ENCODE measurements at places on chromosomes 4 and X. TPM values are rescaled to one million over a fixed set of nuclear protein-coding genes. Genes with fewer than 3 reads are reported as not detected.

DNA sequence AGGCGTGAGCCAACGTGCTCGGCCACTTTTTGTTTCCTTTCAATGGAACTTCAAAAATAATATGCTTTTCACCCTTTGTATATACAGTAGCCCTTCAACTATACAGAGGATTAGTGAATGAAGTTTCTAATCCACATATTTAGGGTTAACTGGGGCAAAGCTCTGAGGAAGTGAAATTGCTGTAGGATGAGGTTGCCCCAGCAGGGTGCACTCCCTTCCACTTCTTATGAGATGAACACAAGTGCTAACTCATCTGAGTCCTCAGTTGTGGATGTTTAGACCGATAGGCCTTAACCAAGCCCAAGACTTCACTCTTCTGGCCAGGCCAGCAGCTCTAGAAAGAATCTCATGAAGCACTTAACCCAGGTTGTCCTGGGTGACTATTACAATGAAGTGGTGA is 29.1 kb upstream of the CT55 start:
- no peak for DNase-seq
- no peak overlapping the region for H3K4me3 ChIP-seq
- H3K27ac ChIP-seq, result no peak overlapping the region
- peaks cover 30% of the 10 kb centered on the region for H3K27me3 ChIP-seq
- no peaks in the 10 kb centered on the region for H3K36me3 ChIP-seq
- no peaks in the 10 kb centered on the region for H3K4me1 ChIP-seq

DNA sequence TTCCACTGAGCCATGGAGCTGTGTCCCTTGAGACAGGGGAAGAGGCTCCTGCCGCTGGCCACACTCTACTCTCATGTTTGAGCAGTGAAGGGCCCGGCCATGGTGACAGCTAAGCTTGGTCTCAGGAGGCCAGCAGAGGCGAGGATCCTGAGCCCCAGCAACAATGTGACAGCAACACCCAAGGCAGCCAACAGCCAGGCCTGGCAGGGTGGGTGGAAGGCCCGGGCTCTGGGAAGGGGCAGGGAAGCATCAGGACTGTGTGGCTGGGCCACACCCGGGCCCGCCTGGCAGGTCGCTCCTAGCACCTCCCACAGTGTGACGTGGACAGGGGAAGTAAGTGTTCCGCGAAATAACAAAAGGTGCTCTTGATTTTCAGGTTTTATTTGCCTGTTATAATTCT is 24.8 kb downstream of the L1CAM start:
- H3K27ac ChIP-seq, result no peak overlapping the region
- no peaks in the 10 kb centered on the region for H3K36me3 ChIP-seq
- no peak overlapping the region for H3K4me3 ChIP-seq
- DNase-seq, result no peak
- H3K4me1 ChIP-seq, result peaks cover 8% of the 10 kb centered on the region

GRCh38 chr4:106201373-106201772 is 114.6 kb downstream of the TBCK start:
- H3K4me3 ChIP-seq, result no peak overlapping the region
- no peaks in the 10 kb centered on the region for H3K4me1 ChIP-seq
- no peak overlapping the region for H3K27ac ChIP-seq

DNA sequence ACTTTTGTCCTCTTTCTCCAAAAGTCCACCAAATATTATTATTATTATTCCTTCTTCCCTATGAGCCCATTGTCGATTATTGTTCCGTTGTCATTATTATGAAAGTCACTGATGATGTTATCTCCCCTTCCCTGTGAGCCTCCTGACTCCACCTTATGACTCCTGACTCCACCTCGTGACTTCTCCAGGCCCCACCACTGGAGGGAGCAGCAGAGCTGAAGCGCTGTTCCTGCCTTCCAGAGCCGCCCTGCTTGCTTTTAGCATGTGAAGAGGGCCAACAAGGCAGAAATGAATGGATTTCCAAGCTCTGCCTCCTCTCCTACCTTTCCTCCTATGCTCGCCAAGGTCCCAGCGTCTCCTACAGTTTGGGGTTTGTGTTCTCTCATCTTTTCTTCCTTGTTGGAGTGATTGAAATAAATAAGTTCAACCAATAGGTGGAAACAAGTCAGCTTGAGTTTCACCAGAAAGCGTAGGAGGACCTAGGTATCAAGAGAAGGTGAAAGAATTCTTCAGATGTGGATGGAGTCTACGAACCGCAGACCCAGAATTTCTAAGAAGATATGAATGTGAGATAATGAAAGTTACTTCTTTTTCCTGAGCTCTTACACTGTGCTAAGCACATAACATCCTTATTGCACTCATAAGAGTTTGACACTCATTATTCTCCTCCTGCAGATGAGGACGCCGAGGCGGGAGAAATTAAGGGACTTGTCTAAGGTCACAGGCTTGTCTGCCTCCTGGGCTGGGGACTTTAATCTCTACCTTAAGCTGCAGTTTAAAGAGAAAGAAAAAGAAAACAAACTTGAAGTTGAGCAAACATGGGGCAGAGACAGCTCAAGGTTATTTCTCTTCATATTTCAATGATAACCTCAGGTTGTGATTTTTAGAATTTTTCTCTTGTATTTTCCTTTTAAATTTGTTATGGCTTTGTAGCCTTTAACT is 26.1 kb downstream of the IGSF1 start:
- no peaks in the 10 kb centered on the region for H3K27me3 ChIP-seq
- no peak overlapping the region for H3K27ac ChIP-seq
- DNase-seq, result peak; percentile 17
- no peak overlapping the region for H3K4me3 ChIP-seq
- peaks cover 3% of the 10 kb centered on the region for H3K4me1 ChIP-seq
- H3K36me3 ChIP-seq, result no peaks in the 10 kb centered on the region

DNA sequence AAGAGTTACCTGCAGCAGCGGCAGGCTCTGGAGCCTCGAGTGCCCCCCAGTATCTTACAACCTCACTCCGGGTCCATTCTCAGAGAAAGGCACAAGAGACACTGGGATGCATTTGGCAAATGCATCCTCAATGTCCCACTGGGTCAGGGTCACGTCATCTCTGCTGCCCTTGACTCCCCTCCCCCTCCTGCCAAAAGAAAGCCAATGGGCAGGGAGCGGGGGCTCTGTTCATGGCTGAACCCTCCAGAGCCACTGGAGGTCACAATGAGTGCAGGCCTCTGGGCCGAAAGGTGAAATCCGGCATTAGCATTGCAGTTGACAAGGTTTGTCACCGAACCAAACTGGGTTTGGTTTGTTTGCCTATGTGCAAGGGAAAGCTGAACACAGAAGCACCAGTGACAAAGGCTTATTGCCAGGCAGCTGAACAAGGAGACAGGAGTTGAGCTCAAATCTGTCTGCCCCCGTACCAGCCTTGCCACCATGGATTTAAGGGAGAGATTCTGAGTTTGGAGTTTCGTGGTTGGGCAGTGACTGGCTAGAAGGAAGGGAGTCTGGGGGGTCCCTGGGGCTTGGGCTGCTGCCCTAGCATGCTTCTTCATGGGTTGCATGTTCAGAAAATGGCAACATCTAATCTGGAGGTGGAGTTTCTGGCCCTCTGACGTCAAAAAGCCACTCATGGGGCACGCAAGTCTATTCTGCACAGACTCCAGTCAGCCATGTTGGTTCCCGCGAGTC is 64.3 kb downstream of the HTRA3 start:
- H3K36me3 ChIP-seq, result no peaks in the 10 kb centered on the region
- H3K4me1 ChIP-seq, result no peaks in the 10 kb centered on the region
- peaks cover 6% of the 10 kb centered on the region for H3K27me3 ChIP-seq

DNA sequence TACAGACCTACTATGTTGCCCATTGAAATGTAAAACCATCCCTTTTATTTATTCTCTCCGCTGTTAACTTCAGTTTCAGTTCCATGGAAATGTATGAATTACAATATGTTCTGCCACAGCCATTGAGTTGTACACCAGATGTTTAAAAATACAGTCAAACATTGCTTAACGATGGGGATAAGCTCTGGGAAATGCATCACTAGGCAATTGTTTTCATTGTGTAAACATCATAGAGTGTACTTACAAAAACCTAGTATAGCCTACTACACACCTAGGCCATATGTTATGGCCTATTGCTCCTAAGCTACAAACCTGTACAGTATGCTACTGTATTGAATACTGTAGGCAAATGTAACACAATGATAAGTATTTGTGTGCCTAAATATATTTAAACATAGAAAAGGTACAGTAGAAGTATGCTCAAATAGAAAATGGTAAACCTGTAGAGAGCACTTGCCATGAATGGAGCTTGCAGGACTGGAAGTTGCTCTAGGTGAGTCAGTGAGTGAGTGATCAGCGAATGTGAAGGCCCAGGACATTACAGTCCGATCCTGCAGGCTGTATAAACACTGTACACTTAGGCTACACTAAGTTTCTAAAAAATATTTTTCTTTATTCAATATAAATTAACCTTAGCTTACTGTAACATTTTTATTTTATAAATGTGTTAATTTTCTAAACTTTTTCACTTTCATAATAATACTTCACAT is 2.7 kb upstream of the PF4V1 start:
- DNase-seq, result no peak
- no peaks in the 10 kb centered on the region for H3K4me1 ChIP-seq
- H3K27me3 ChIP-seq, result peaks cover 3% of the 10 kb centered on the region
- no peak overlapping the region for H3K4me3 ChIP-seq
- no peak overlapping the region for H3K27ac ChIP-seq
- no peaks in the 10 kb centered on the region for H3K36me3 ChIP-seq

GRCh38 chrX:153526042-153526441 is 8.6 kb downstream of the ATP2B3 start:
- DNase-seq, result no peak
- H3K27me3 ChIP-seq, result peaks cover 2% of the 10 kb centered on the region
- H3K27ac ChIP-seq, result no peak overlapping the region
- no peaks in the 10 kb centered on the region for H3K36me3 ChIP-seq
- no peak overlapping the region for H3K4me3 ChIP-seq
- no peaks in the 10 kb centered on the region for H3K4me1 ChIP-seq

- no peaks in the 10 kb centered on the region for H3K4me1 ChIP-seq
- no peaks in the 10 kb centered on the region for H3K27me3 ChIP-seq
- no peak overlapping the region for H3K4me3 ChIP-seq
- DNase-seq, result no peak
These were observed 1040.0 kb downstream of the FAT4 start for GRCh38 chr4:126354784-126355183.

- no peaks in the 10 kb centered on the region for H3K27me3 ChIP-seq
- no peak for DNase-seq
- no peak overlapping the region for H3K4me3 ChIP-seq
These were observed 467.0 kb downstream of the PCDH18 start for GRCh38 chr4:137065311-137065710.

DNA sequence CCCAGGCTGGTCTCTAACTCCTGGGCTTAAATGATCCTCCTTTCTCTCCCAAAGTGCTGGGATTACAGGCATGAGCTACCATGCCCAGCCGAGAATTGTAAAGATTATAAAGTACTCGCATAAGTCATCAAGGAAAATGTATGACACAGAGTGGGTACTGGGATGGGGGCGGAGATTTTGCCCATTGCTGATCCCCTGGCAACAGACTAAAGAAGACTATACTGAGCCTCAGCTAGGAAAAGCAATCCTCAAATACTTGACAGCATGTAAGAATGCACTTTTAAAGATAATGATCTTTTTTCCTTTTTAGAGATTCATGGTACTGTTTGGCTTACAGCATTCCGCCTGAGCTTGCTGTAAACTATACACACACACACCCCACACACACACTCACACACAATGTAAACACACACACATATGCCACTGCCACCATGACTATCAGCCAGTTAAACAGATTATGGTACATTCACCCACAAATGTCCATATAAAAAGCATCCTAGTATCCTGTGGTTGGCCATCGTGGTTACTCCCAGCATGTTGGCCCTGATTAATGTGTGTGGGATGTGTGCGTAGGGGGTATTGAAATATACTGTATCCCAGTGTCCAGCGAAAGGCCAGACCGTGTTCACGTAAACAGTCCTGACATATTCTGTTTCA is 113.0 kb downstream of the AMELX start:
- H3K27ac ChIP-seq, result no peak overlapping the region
- H3K4me3 ChIP-seq, result no peak overlapping the region
- no peak for DNase-seq
- H3K27me3 ChIP-seq, result no peaks in the 10 kb centered on the region
- no peaks in the 10 kb centered on the region for H3K36me3 ChIP-seq

The SATL1 gene
- not detected for total RNA-seq

DNA sequence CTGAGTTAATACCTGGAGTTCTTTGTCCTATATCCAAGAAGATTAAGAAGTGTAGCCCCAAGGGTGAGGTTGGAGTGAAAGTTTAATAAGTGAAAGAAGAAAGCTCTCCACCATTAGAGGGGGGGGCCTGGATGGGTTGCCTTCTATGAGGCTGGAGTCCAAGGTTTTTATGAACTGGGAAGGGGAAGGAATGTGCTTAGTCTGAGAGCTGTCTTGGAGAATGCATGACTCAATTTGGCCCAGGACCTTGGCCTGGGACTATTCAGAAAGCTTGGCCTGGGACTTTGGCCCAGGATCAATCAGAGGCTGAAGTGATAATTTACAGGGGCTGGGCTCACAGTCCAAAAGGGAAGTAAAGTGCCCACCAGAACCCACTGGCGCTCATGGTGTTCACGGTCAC is 1049.0 kb upstream of the GRIA3 start:
- H3K4me1 ChIP-seq, result no peaks in the 10 kb centered on the region
- no peak for DNase-seq
- no peaks in the 10 kb centered on the region for H3K36me3 ChIP-seq
- no peaks in the 10 kb centered on the region for H3K27me3 ChIP-seq

The SGMS2 gene
- 0.10 TPM for total RNA-seq

The PPARGC1A gene
- not detected for total RNA-seq

- no peak overlapping the region for H3K4me3 ChIP-seq
- no peak overlapping the region for H3K27ac ChIP-seq
- H3K36me3 ChIP-seq, result peaks cover 5% of the 10 kb centered on the region
- no peak for DNase-seq
- H3K4me1 ChIP-seq, result no peaks in the 10 kb centered on the region
These were observed 277.4 kb upstream of the GATB start for GRCh38 chr4:152038238-152038637.

The REST gene
- 54.7 TPM for total RNA-seq

The HS6ST2 gene
- total RNA-seq, result 0.38 TPM

The MAGEC1 gene
- total RNA-seq, result not detected

The WAS gene
- 157 TPM for total RNA-seq

- no peak for DNase-seq
- no peaks in the 10 kb centered on the region for H3K27me3 ChIP-seq
- H3K27ac ChIP-seq, result peak overlapping the region; percentile 74
These were observed 89.4 kb downstream of the TNIP2 start for GRCh38 chr4:2666722-2667247.

- H3K27me3 ChIP-seq, result no peaks in the 10 kb centered on the region
- peaks cover 9% of the 10 kb centered on the region for H3K36me3 ChIP-seq
- H3K4me3 ChIP-seq, result no peak overlapping the region
- DNase-seq, result peak; percentile 89
These were observed 21.8 kb upstream of the CSF2RA start for GRCh38 chrX:1246816-1247215.

- no peaks in the 10 kb centered on the region for H3K27me3 ChIP-seq
- H3K36me3 ChIP-seq, result no peaks in the 10 kb centered on the region
- no peaks in the 10 kb centered on the region for H3K4me1 ChIP-seq
- no peak overlapping the region for H3K27ac ChIP-seq
These were observed 192.5 kb upstream of the CLNK start for GRCh38 chr4:10877076-10877475.

- no peak for DNase-seq
- H3K4me1 ChIP-seq, result no peaks in the 10 kb centered on the region
- H3K27me3 ChIP-seq, result no peaks in the 10 kb centered on the region
- no peak overlapping the region for H3K27ac ChIP-seq
- H3K4me3 ChIP-seq, result no peak overlapping the region
- no peaks in the 10 kb centered on the region for H3K36me3 ChIP-seq
These were observed 804.2 kb downstream of the CENPC start for GRCh38 chr4:66741081-66741480.

The CSAG1 gene
- total RNA-seq, result not detected
